ENCODE measurements at places on chromosomes 2 and 18.
A peak's percentile ranks its signal among the peaks of the same experiment; 100 is the strongest.

DNA sequence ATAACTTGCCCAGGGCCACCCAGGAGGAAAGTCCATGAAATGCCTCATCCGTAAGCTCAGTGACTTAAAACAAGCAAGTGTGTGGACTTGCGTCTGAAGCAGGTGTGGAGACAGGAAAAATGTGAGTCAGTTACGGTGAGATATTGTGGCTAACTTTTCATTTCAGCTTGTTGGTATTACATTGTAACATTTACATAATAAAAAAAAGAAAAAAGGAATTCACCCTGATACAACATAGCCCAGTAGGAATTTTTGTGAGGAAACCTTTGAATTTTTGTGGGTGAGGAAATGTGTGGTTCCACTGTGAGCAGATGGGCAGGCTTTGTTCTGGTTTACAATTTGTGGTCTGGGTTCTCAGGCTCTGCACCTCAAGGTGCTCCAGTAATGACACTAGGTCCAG is 33.7 kb upstream of the LYPD6B start:
- DNase-seq = no peak

GRCh38 chr2:19408592-19408991 is 50.2 kb upstream of the OSR1 start:
- no peak for DNase-seq

GRCh38 chr2:230956827-230957755 is 32.0 kb upstream of the GPR55 start:
- DNase-seq = no peak

DNA sequence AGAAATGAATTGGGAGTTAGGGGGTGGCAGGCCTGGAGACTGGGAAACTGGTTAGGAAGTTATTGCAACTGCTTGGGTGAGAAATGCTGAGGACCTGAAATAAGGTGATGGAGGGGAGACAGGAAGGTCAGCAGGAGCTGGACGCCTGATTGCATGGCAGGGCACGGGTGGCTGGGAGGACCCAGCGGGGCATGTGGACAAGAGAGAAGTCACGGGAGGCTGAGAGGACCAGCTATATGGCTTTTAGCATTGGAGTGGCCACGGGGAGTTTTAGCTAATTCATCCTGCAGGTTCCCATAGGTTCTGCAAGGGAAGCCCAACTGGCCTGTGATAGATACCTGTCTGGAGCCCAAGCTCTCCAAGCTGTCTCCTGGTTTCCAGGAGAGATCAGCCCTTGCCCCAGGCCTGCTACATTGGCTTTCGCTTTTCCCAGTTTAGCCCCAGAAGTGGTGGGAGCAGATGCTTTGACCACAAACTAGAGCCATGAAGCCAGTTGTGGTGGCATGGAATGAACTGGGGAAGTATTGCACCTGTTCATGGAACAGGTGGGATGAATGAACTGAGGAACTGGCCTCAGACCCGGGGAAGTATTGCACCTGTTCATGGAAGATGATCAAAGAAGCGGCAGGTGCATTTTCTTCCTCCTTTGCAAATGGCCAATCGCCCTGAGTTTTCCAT is 93.6 kb upstream of the TAF1B start:
- DNase-seq = no peak

DNA sequence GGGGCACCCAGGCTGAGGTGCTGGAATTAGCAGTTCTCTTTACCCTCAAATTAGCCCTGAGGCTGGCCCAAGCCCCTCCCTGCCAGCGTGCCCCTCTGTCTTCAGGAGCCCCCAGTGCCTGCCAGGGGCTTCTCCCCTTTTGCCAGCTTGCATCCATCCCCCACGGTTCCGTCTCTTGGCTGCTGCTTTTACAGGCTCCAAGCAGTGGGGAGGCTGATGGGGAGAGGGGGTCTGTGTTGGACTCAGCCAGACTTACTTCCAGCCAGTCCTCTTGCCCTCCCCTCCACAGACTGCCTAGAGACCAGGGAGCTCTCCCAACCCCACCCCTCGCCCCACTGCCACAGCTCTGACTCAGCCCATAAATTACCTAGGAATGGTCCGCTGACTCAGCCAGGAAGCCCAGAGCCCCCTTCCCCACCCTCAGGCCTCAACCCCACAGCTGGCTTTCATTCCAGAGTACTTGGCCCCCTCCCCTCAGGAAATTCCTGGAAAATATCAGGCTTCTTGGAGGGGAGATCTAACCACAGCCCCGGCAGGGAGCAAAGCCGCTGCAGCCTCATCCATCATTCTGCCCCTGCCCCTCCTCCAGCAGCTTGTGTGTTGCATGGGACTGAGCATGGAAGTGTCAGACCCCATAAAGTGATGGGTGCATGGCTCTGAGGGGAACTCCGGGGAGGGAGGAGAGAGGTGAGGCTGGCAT is 184.6 kb downstream of the ZFP36L2 start:
- DNase-seq = peak; percentile 39

DNA sequence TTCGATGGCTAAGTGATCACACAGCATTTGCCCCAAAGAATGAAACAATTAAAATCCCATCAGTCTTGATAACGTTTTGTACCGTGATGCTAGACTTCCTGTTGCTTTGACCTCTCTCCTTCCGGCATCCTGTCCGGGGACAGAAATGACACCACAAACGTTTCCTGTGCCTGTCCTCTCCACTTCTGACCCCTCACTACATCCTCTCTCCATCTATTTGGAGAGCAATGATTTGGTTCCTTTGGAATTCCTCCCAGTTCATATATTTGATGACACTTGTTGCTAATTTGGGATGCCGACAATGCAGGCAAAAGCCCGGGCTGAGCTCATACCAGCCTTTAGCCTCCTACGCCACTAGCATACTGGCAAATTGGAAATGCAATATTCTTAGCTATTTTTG is 151.2 kb upstream of the CCDC68 start:
- no peak for DNase-seq

GRCh38 chr2:104406261-104406726 is 447.6 kb upstream of the POU3F3 start:
- no peak for DNase-seq

DNA sequence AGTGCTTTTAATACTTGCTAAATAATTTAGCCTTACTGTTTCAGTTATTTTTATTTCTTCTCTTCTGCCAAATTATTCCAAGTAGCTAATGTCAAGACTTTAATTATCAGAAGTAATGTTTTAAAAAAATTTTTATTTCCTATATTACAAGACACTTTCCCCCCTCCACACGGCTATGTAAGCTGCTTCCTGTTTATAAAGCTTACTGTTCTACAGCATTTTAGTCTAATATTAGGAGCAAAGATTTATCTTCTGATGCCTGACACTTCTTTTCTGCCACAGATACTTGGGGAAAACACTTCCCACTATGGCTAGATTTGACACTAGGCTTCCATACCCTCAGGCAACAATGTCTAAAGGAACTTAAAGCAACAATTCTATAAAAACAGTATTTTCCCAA is 62.3 kb downstream of the ROCK1 start:
- no peak for DNase-seq

DNA sequence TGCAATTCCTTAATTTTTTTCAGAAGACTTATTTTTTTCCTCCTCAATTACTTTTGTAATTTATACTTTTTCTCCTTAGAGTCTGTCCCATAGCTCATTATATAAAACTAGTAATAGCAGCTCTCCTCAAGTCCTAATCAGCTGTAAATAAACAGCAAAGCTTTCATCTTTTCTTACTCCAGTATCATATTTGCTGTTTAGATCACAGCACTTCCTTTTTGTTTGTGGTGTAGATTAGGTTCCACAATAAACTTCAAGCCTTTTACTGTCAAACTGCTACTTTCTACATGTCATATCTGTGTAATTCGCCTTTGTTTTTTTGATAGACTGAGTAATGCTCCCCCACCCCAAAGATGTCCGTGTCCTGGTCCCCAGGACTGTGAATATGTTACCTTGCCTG is 25.5 kb downstream of the GCG start:
- DNase-seq = no peak

- no peak for DNase-seq
These were observed 61.6 kb downstream of the MEP1B start for GRCh38 chr18:32251466-32251865.

- no peak for DNase-seq
These were observed 181.1 kb downstream of the MYCN start for GRCh38 chr2:16121231-16121985.

GRCh38 chr18:21194871-21195771 is 46.9 kb upstream of the GREB1L start:
- DNase-seq = peak; percentile 40

- no peak for DNase-seq
These were observed 221.1 kb upstream of the NRP2 start for GRCh38 chr2:205461169-205461568.

DNA sequence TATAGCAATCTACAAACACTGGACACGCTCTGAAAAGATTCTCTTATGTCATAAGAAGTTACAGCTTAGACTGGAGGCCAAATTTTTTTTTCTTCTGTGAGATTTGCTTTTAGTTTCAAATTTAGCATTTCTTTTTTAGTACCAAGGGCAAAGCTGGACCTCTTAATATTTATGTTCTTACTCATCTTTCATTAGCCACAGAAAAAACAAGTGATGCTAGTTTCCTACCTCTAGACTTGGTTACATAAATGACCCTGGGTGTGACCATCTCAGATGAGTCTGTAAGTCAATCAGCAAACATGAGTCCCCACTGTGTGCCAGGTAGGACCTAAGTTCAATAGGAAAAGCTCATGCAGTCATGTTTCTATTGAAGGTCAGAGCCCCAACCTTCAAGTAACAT is 94.4 kb downstream of the MEP1B start:
- no peak for DNase-seq

DNA sequence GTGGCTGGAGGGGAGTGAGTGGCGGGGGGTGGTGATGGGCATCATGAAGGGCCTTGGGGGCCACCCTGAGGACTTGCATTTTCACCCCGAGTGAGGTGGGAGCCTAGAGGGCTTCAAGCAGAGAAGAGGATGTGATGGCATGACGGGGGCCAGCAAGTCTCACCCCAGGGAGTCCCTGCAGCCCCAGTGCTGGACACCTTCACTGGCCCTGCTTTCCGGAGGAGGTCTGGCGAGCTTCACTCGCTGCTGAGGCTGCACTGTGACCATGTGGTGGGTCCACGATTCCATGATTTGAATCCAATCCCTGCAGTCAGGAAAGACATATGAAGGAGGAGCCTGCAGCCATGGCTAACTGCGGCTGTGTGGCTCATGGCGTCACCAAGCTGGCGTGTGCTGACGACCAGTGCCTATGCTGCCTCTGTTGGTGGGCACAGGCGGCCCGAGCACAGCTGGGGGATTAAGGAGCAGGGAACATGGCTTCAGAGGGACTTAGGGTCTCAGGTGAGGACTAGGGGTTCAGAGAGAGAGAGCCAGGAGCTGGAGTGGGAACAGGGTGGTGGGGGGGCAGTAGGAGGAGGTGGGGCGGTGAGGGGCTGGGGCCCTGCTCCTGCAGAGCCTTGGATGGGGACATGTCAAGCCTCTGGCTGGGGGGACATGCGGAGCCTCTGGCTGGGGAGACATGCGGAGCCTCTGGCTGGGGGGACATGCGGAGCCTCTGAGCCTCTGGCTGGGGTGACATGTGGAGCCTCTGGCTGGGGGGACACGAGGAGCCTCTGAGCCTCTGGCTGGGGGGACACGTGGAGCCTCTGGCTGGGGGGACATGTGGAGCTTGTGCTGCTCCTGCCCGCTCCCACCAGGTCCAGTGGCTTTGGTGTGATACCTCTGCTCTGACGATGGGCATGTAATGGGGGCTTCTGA is 3.6 kb downstream of the ZAP70 start:
- no peak for DNase-seq

GRCh38 chr2:1414121-1414520 is 858 bp downstream of the TPO start:
- DNase-seq = no peak

DNA sequence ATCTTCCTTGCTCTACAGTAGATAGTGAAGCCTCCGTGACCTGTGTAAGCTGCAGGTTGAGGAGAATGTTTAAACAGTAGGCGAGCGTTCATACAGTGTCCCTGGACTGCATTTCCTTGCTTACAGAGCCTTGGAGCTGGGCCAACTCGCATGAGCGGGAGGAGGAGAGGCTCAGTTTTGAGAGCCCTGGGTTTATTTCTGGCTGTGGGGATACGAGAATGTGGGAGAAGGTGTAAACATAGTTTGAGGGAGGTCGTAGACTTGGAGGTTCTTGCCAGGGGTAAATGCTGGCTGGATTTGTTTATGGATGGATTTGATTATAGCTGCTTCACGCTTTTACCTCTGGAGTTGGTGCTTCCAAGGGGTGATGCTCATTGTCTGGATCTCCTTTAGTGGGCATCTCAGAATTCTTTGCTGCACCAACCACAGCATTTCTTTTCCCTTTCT is 20.8 kb downstream of the CRIM1 start:
- peak; percentile 37 for DNase-seq

DNA sequence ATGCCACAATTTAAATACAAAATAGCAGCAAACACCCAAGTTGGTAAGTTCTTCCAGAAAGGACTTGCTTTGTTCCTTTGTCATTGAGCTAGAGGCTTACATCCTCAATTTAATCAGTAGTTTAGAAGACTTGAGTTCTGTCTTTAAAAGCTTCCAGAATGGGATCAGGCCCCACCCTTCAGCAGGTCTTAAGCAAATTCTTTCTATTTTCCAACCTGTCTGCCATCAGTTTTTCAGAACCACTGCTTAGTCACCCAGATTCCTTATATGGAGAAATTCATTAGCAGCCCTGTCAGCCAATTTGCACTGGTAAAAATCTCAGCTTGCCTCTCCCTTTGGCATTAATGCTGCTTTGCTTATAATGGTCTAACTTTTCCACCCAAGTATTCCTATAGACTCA is 263.6 kb upstream of the HNMT start:
- no peak for DNase-seq

GRCh38 chr18:49001587-49001986 is 50.8 kb upstream of the SMAD7 start:
- DNase-seq = no peak

DNA sequence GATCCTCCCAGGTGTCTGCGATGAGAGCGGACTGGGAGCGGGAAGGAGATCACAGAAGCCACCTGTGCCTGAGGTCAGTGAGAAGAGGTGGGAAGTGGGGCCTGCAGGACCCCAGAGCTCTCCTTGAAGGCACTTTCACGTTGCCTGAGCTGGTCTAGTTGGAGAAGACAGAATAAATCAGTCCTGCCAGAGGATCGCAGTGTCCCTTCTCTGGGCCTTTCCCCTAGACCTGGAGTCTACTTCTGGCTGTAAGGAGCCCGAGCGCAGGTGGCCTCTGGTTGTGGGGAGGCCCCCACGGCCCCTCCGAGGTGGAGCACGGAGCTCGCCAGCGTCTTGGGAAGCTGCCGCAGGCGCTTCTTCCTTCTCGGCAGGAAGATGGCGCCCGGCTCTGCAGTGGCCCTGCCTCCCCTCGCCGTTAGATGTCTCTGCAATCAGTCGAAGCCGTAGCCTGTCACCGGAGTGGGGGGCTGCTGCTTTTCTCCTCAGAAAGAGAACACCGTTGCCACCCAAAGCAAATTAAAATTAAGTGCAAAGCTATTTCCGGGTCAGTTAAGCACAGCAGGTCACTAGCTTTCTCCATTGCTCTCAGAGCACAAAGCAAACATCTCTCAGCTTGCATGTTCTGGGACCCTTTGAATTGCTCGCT is 212.0 kb upstream of the MYT1L start:
- no peak for DNase-seq

GRCh38 chr2:65096948-65097347 is 33.0 kb downstream of the RAB1A start:
- no peak for DNase-seq

DNA sequence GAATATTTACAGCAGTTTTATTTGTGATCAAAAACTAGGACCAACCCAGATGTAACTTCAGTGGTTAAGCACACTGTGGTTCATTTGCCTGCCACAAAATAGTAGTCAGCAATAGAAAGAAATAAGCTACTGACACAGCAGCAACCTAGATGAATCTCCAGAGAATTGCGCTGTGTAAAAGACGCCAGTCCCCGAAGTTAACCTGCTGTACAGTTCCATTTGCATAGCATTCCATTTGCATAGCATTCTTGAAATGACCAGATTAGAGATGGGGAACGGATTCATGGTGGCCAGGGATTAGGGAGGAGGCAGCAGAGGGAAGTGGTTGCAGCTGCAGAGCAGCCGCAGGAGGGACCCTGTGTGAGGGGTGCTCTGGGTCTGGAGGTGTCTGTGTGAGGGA is 39.3 kb upstream of the NFATC1 start:
- DNase-seq = no peak
